ENCODE measurements at places on chromosomes 5 and 9. TPM values are rescaled to one million over a fixed set of nuclear protein-coding genes. Genes with fewer than 3 reads are reported as not detected.

DNA sequence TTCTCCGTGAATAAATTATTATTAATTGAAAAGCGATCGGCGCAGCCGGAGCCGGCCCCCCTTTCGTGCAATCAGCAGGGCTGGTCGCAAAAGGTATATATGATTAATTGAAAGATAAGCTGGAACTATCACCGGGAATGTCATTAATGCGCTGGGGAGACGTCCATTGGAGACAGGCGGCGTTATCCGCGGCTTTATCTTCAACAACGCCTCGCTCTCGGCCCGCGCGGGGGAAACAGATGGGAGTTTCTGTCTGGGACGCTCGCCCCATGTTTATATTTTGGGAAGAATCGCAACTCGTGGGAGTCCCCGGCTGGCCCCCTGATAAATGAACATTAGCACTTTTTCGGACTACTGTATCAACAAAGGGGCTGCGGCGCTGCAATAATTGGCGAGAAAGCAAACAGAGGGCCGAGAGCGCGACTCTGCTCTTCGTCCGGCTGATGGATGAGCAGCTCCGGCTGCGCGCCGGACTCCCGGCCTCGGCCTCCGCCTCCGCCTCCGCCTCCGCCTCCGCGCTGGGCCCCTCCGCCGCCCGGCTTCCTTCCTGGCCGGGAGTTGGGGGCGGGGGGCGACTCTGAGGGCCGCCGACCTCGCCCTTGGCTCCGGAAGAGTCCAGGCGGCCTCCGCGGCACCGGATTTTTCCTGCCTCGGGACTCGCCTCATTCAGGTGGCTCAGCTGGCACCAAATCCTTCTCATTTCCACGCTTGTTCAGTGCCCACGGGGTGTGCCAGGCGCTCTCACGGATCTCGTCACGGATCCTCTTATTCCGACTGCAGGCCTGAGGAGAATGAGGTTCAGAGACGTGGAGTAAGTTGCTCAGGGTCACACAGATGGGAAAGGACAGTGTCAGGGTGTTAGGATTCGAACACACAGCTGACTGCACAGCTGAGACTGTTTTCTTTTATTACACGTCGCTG lies 3.6 kb upstream of the NKX2-5 start:
- DNase-seq = no peak

Gene ZER1
- total RNA-seq = 25.4 TPM

DNA sequence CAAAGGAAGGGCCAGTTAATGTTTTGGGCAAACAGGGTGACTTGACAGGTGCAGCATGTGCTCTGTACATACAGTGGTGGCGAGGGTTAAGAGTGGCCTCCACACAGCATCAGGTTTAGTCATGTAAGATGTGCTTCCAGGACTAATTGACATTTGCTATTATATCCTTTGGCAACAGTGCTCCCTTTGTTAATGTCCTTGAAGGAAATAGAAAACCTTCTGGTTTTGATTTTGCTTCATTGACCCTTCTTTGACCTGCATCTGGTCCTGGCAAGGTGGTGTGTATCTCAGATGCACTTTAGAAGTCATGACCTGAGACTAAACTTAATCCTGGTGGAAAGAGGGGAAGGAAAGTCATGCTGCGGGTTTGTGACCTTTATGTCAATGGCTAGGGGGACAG lies 440.0 kb downstream of the ENC1 start:
- DNase-seq = no peak

Gene FAM151B
- total RNA-seq = 0.36 TPM

Gene TJP2
- total RNA-seq = 2.3 TPM

DNA sequence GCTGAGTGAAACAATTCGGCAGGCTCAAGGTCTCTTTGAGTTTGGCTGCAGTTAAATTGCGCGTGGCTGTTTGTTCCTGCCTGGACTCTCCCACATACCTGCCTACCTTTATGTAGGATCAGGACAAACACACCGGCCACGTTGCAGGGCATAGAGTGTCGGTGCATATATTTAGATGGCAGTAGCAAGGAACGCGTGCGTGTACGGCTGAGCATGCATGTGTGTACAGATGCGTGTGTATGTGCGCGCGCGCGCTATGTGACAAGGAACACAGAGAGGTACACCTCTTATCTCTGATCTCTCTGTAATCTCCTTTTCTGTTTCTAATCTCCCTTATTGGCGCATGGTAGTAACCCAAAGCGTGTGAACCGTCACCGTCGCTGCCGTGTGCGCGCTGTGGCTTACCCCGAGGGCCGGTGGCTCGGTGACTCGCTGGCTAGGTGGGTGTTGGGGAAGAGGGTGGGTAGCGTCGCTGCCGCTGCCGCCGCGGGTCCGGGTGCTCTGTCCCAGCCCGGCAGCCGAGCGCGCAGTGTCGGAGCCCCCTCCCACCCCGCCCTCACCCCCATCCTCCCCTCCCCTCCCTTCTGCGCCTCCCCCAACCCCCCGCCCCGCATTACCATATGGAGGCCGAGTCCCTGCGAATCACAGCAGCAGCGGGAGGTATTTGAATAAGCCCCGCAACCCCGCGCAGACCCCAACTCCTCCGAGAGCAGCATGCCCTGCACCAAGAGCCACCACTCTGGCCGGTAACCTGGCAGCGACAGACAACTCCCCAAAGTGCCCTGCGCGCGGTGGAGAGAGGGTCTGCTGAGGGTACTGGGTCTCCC lies 204.8 kb downstream of the MEF2C start:
- DNase-seq = no peak

Gene TAF11L9
- not detected for total RNA-seq

- no peak for DNase-seq
Measured at GRCh38 chr5:15513431-15513830, 13.5 kb downstream of the FBXL7 start.

Gene ADGRV1
- not detected for total RNA-seq

Gene PLPP7
- total RNA-seq = not detected

DNA sequence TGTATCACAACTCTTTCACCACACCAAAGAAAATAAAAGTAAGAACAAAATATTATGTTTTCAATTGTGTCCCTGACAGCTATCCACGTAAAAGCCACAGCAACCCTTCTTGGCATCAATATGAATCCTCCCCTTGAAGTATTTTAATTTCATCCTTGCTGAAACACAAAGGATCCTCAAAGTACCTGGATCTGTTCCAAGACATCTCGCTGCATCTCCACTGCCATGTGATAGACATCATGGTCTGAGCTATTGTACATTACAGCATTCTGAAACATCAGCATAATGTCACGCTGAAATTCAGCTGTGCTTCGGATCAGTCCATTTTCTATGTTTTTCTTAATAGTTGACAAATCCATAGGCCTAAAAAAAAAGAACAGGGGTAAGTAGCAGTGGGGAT lies 17.7 kb downstream of the BRD8 start:
- no peak for DNase-seq

Gene OMD
- not detected for total RNA-seq

Gene EGFL7
- not detected for total RNA-seq

Gene DAPK1
- total RNA-seq = not detected

Gene ELOVL7
- not detected for total RNA-seq

GRCh38 chr9:116991051-116991450 lies 303.9 kb downstream of the TRIM32 start:
- no peak for DNase-seq

GRCh38 chr9:120306561-120306960 lies 273.4 kb downstream of the CDK5RAP2 start:
- peak; percentile 22 for DNase-seq

DNA sequence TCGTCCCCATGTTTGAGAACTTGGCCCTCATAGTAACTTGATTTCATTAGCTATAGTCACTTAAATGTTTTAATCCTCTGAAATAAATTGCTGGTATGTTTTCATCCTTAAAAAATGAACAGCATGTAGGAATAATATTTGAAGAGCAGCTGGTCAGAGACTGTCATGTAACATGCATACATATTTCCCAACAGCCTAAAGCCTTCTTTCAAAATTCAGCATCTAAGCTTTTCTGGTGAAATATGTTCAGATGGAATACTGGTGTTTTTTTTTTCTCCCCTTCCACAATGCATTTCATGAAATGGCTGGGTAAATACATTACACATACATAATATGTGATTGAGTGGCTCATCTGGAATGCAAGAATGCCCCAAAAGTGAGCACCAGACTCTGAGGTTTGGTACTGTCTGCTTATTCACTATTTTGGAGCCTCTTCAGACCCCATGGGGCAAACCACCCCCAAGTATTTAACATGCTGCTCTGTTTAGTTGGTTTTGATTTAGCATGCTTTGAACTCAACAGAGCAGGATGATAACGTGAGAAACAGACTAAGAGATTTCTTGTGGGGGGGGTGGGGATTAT lies 94.0 kb downstream of the SMARCA2 start:
- no peak for DNase-seq

Gene ZNF462
- total RNA-seq = not detected

- no peak for DNase-seq
Measured at GRCh38 chr9:97660340-97660739, 26.7 kb downstream of the NCBP1 start.

- DNase-seq = no peak
Measured at GRCh38 chr5:36585701-36586100, 20.7 kb upstream of the SLC1A3 start.

Gene RANBP3L
- total RNA-seq = 0.18 TPM

- no peak for DNase-seq
Measured at GRCh38 chr9:10130061-10130675, 482.6 kb downstream of the PTPRD start.

- no peak for DNase-seq
Measured at GRCh38 chr5:163813900-163814299, 308.5 kb downstream of the MAT2B start.

- no peak for DNase-seq
Measured at GRCh38 chr9:127389381-127390247, 7.4 kb upstream of the SLC2A8 start.

- no peak for DNase-seq
Measured at GRCh38 chr5:82661933-82662332, 383.8 kb upstream of the RPS23 start.

- peak; percentile 77 for DNase-seq
Measured at GRCh38 chr5:157744051-157745011, 819 bp downstream of the LSM11 start.

Gene PCDHB12
- total RNA-seq = not detected

DNA sequence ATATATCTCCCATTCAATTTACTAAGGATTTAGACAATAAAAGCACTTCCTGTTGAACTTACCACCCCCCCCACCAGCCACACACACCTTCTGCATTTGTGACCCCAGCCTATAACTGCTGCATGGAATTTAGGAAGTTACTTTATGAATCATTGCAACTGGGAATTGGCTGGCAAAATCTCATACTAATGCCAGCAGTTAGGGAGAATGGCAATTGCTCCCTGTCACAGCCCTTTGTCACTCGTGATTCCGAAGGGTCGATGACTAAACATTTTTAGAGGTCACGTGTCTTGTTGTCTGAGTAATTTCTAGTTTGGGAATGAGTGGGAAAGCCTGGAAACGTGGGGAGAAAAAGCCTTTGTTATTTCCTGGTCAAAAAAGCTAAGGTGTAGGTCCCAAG lies 46.6 kb upstream of the PCA3 start:
- no peak for DNase-seq

DNA sequence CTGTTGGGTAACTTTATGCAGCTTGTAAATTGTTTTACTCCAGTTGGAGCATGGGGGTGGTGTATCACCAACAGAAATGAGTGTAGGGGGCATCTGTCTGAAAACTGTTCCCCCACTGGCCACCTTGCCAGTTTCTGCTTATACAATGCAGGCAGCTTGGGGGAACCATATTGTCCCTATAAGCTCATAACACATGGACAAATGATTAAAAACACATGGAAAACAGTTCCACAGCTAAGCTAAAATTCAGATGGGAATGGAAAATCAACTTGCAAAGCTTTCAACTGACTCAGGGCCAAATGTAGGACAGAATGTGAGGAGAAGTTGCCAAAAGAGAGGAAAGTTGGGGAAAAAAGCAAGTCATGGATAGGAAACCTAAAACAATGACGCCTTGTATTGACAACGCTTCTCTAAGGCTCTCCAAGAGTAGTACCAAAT lies 7.9 kb upstream of the CER1 start:
- no peak for DNase-seq

- no peak for DNase-seq
Measured at GRCh38 chr9:19156026-19156474, 28.8 kb upstream of the PLIN2 start.

- no peak for DNase-seq
Measured at GRCh38 chr5:180141068-180141660, 67.8 kb downstream of the RASGEF1C start.

DNA sequence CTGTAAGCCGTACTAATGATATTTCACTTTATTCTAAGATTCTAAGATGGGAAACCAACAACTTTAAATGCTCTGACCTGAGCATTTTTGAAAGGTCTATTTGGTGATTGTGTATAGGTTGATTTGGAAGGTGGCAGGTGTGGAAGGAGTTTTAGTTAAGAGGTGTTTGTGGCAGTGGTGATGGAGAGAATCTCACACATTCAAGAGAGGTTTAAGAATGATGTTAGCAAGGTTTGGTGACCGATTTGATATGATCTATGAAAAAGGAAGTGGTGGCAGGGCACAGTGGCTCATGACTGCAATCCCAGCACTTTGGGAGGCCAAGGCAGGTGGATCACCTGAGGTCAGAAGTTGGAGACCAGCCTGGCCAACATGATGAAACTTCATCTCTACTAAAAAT lies 319.2 kb upstream of the CD180 start:
- DNase-seq = no peak

DNA sequence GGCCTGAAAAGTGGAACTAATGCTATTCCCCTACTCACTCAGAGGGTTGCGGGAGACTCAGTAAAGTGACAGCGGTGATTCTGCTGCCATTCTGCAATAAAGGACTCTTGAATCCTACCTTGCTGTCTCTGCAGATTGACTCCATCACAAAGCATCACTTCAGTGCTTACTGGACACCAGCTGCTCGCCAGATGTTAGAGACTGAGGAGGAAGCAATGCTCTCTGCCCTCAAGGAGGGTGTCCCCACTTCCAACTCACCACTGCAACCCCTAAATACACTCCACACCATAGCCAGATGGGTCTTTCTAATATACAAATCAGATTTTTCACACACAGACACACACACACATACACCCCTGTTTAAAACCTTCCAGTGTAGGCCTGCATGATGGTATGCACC lies 21.4 kb downstream of the TTLL11 start:
- DNase-seq = no peak

GRCh38 chr5:16480821-16481538 lies 15.4 kb upstream of the ZNF622 start:
- DNase-seq = no peak

DNA sequence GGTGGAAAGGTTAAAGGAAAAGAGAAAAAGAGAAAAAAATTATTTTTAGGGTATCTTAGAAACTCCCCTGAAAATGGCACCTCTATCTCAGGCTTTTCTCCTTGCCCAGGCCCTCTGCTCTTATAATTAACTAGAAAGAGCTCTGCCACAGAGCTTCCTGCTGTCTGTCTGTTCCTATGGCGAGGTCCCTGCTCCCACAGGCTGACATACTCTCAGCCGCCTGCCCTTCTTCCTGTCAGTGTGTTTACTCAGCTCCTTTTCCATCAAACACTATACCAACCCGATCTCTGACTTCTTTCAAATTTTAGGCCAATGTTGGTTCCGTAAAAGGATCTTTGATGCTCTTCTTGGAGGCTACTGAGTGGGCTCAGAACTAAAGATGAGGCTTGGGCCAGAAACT lies 482.6 kb downstream of the DMAC1 start:
- DNase-seq = no peak
